GM23338 (cell line): ENCODE measurements at places on chromosomes 12 and 14.
A peak's percentile ranks its signal among the peaks of the same experiment; 100 is the strongest.

GRCh38 chr14:59629444-59630287 lies 53.1 kb upstream of the CCDC175 start:
- peak; percentile 24 for DNase-seq

DNA sequence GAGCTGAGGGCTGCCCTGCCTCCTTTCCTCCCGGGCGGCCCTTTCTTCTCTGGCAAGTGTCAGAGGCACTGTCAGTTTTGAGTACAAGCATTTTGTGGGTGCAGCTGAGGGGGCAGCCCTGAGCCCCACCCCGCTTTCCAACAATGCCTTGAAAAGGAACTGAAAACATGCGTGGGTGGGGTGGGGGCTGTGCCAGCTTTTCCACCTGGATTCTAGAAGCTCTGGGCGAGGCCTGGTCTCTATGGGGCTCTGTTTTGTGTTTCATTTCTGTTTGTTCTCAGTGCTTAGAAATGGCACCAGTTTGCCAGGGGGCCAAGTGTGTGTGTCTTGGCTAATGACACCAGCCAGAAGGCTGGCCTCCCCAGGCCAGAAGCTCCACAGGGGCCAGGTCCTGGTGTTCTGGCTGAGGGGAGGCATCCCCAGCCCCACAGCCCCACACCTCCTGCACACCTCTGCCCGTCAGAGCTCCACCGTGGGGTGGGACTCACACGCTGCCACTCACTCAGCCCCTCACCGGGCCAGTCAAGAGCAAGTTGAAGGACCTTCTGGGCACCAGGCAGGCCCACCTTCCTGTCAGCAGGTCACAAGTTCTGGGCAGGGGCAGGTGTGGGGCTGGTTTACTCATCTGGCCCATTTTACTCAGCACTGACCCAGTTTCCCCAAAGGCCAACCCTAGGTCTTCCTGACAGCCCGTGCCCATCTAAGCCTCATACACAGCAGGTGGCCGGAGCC lies 155.1 kb downstream of the CALM1 start:
- no peak for DNase-seq

GRCh38 chr12:31368666-31369361 lies 42.9 kb upstream of the SINHCAF start:
- DNase-seq = peak; percentile 71

GRCh38 chr12:118375348-118375747 lies 1.0 kb upstream of the SUDS3 start:
- DNase-seq = no peak

DNA sequence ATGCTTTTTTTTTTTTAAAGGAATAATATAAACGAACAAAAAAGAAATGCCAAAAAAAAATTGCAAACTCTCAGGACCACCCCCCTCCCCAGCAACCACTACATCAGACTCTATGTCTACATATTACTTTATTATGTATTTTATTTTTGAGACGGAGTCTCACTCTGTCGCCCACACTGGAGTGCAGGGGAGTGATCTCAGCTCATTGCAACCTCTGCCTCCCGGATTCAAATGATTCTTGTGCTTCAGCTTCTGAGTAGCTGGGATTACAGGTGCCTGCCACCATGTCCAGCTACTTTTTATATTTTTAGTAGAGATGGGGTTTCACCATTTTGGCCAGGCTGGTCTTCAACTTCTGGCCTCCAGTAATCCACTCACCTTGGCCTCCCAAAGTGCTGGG lies 22.9 kb downstream of the HECTD4 start:
- no peak for DNase-seq
